Foreskin fibroblast (primary cell): ENCODE measurements at places on chromosomes 4 and X.
A peak's percentile ranks its signal among the peaks of the same experiment; 100 is the strongest.

DNA sequence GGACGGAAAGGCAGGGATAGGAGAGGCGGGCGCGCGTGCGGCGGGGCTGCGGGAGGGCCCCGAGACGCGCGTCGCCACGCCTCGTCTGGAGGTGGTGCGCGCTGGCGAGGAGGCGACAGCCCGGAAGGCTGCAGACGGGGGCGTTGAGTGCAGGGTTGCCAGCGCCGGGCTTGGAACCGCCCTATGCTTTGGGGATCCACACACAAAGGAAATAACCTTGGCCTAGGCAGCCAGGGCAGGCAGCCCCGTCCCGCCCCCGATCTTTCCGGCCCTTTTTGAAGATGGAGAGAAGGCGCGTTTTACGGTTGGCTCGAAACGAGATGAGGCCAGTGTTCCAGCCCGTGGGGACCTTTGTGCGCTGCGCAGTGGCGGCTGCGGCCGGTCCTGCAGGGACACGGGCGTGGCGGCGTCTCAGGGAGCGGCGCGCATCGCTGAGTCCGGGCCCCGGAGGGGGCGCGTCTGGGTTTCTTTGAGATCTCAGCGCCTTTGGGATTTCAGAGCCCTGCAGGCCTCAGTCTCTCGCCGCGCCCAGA lies 50.8 kb upstream of the TRIM2 start:
- DNase-seq, result peak; percentile 27

DNA sequence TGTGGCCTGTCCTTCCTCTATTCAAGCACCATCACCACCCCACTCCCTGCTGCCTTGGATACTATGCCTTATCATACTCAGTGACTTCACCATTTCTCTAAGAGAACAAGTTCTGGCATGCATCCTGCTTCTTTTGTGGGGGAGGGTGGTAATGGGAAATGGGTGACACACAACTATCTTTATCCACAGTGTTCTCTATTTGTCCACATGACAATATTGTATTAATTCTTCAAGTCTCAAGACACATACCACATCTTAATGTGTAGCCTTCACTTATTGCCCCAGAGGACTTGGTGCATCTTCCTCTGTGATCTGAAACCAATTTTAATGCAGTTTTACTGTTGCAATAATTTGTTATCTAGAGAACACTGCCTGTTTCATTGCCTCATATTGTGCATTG lies 29.3 kb upstream of the UGT2B7 start:
- DNase-seq, result peak; percentile 26

DNA sequence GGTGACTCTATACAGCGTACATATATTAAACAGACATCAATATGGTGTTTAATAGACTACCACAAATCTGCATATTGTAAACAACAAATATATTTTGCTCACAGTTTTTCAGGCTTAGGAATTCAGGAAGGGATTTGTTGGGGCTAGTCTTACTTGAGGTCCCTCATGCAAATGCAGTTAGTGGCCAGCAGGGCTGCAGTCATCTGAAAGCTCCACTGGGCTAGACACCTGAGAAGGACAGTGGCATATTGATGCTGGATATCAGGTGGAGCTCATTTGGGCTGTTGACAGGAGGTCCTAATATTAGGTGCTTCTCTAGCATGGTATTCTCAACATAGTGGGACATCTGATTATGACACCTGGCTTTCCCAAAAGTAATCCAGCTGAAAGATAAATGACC lies 493.8 kb upstream of the PABPC4L start:
- DNase-seq, result no peak

- peak; percentile 81 for DNase-seq
These were observed 10.3 kb downstream of the CENPI start for GRCh38 chrX:101108284-101108683.

GRCh38 chr4:150641612-150642011 lies 59.7 kb downstream of the MAB21L2 start:
- DNase-seq, result no peak
